ENCODE measurements at places on chromosomes 13 and 19.

DNA sequence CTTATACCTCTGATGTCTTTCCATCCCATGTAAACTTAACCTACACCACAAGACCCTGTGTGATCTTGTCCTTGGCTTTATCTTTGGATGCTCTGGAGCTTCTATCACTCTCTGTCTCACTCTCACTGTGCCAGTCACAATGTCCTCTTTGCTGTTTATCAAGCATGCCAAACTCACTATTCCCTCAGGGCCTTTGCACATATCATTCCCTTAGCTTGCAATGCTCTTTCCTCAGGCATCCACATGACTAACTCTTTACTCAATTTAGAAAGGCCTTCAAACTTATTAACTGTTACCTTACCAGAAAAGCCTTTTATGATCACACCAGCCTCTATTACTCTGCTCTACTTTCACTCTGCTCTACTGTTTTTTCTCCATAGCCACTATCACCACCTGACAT is 354.1 kb downstream of the RFC3 start:
- no peak for DNase-seq

DNA sequence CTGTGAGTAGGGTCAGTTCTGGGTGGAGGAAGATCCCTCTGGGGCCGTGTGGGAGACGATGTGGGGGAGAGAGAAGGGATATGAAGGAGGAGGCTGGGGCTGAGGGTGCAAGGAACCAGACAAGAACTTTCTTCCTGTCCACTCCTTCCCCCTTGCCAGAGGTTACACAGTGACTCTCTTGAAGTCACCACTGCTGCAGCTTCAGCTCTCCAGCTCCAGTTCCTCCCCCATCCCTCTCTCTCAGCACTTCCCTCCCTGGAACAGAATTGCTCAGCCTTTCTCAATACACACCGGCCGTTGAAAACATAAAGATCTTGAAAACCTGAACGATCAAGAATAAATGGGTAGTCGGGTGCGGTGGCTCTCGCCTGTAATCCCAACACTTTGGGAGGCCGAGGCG is 5.1 kb downstream of the ZSWIM9 start:
- DNase-seq: no peak

DNA sequence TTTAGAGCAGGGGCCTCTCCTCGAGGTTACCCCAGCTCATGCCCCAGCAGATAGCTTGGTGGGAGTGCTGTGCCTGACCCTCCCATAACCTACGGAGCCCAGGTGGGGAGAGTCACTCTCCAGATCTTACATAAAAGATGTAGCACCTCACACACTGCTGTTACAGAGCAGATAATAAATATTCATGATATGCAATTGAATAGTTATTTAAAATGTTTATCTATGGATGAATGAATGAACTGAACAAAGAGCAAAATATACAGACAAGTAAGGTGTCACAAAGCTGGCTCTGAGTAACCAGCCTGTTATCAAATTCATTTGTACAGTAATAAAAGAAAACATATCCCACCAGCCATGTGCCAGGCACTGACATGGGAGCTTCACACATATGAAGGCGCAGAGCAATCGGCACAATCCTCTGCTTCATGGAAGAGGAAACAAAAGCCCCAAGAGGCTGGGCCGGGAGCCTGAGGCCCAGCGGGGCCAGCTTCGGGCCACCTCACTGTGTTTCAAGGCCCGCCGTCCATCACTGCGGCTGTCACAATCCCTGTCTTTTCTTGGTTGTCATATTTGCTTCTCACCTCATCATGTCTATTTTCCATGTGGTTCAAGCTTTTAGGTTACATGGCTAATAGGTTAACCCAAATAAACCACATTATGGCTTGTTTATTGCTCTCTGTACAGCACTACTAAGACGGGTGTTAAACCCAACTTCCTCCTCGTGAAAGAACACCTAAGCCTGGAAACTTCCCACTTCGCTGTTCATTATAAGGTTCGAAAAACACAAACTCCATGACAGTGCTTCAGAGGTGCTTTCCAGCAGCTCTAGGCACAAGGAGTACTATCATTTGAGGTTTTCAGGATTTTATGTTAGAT is 78.4 kb downstream of the IRS2 start:
- DNase-seq: no peak

- DNase-seq: no peak
Measured at GRCh38 chr19:54600212-54600611, 6.8 kb downstream of the LILRA1 start.

GRCh38 chr19:18282021-18282787 is 782 bp upstream of the JUND start:
- no peak for DNase-seq

- DNase-seq: no peak
Measured at GRCh38 chr19:33225458-33225926, at the start of gene SLC7A10. SLC7A10 (minus strand) TSS chr19:33225850; CDS start chr19:33225703, 147 bp downstream.

DNA sequence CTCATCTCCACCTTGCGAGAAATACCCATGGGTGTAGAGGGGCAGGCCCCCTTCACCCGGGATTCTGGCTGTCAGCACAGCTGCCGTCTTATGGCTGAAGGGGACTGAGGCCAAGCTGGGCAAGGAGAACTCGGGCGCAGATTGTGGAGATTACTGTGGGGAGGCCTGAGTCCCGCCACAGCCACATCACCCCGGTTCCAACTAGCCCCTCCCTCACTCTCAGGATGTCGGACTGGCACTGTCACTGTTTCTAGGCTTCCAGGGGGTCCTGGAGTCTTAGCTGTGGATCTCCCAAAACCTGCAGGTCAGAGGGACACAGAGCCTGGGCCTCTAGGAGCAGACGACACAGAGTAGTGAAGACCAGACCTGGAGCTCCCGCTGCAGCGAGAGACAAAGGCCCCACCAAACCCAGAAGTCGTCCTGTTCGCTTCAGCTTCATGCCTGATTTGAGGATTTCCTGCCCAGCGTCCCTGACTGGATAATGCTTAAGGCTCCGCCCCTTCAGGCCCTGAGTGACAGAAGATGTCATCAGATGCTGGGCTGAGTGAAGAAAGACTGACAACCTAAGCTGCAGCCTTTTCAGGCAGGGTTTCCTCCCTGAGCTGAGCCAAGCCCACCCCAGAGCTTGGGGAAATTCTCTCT is 55.8 kb downstream of the ZNF93 start:
- no peak for DNase-seq
